Stimulated activated CD8-positive, alpha-beta memory T cell treated with anti-CD3 and anti-CD28 coated beads, Interleukin-7, amount 100 ng/mL, for 1 hour (primary cell): ENCODE measurements at places on chromosomes 7 and 10.

DNA sequence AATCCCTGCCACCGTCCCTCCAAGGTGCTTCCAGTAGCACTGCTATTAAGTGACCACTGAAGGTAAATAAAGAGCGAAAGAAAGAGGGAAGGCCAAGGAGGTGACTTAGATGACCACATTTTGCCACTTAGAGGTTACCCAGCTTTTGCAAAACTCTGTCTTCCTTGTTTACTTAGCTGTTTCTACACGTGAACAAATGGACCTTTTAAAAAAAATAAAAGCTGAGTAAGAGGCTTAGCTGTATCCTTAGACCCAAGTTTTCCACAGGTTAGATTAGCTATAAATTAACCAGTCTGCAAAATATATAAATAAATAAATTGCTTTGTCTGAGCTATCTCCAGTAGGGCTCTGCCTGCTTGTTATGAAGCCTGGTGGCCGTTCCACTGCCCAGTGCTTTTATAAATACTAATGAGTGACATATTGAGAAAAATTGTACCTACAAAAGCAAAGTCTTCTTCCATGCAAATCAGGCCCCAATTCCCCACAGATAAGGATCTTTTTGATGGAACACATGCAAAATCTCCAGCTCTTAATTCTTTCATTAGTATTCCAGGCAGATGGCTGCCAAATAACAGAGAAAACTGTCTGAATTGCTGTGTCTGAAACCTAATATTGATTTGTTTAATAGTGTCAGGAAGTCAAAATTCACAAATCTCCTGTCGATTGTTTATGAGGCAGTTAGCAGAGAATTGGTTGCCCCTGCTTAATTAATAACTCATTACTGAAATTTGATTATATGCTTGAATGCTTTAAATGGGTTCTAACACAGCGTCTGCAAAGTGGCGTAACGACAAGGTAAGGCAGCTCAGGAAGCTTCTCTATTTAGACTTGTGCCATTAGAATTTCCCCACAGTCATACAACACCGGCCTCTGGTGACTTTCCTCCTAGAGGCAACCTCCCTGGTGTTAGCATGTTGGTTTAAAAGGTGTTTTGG, 176.7 kb downstream of the EMX2 start:
- DNase-seq, result no peak

GRCh38 chr10:26555719-26556368, 117.7 kb downstream of the APBB1IP start:
- no peak for DNase-seq

DNA sequence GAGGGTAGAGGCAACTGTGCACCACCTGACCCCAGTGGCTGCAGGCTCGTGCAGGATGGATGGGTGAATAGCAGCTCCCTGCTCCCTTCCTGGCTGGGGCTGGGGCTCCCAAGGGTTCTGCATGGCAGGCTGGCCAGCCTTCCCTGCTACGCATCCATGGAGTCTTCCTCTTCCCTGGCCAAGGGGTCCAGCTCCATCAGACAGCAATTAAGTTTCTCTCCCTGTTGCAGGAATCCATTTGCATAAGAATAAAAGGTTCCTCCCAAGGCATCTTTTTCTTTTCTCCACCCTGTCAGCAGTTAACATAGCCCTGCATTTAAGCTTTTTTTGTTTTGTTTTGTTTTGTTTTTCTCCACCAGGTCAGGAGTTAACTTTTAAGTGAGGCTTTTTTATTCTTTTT, 10.0 kb upstream of the CPA2 start:
- no peak for DNase-seq

DNA sequence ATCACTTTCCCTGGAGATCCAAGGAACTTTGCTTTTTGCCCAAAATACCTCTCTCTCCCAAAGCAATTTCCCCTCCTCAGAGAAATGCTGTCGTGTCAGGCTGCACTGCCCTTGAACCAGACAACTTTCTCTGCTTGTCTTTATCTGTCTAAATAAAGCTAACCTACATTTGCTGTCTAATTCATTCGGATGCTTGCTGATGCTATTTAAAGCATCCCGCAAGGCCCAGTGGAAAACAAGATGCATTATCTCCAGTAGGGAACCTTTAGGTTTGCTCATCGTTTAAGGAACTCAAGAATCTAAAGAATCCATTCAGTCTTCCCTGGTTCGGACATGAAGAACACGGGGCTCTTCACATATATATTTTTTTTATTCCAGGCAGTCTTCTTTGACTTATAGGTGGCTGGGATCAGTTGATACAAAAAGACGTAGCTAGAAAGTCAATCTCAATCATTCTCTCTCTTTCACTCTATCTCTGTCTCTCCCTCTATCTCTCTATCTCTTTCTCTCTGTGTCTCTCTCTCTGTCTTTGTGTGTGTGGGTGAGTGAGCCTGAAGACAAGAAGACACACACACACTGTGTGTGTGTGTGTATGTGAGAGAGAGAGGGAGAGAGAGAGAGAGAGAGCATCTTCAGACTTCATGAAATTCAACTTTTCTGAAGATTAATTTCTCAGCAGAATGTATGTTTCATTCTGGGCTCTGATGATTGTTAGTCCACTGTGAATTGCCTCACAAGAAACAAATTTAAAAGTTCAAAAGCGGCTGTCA, 92.8 kb upstream of the MKLN1 start:
- no peak for DNase-seq

- no peak for DNase-seq
Observed at GRCh38 chr10:61971003-61971325, 69.5 kb downstream of the ARID5B start.

DNA sequence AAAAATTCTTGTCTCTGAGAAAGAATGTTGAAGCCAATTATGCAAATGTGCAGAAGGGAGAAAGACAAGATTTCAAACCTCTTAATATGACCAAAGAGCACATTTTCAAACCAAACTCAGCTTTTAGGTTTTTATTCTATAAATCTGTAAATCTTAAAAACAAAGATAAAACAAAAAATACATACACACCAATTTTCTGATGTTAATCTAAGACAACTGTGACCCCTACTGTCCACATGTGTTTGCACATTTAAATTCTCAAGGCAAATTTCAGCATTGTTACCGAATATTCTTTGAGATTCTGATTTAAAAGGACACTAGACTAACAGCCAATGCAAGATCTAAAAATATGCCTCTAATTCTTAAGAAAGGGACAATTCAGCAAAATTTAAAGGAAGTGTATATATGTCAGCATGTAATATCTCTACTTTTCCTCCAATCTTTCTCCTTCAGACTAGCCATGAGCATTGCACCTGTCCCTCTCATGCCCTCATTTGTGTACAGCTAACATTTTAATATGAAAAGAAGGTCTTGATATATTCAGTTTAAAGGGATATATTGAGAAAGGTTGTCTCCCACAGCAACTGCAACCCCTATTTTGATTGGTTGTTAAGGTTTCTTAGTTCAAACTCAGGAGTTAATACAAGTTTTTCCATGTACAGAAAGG, 417.9 kb downstream of the IPMK start:
- DNase-seq, result no peak

GRCh38 chr10:77965294-77965693, 38.7 kb upstream of the DLG5 start:
- DNase-seq, result no peak

GRCh38 chr10:92490387-92490786, 83.5 kb downstream of the IDE start:
- DNase-seq, result no peak

DNA sequence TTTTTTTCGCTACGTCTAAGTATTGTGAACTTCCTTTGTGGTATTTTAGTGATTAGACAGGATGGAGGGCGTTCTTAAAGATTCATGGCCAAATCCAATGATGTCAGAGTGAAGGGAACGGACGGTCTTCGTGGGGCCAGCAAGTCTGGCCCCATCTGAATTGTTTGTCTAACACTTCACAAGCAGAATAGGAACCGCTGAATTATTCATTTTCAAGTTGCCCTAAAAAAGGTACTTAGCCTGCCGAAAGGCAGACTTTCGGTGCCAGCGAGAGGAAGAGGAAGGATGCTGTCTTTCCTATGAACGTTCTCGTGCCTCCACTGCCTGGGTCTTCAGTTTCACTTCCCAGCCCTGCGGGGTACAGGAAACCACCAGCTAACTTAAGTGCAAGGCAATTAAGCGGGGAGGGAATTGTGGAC, 145.7 kb upstream of the SH2B2 start:
- DNase-seq, result no peak

- no peak for DNase-seq
Observed at GRCh38 chr7:151514461-151515275, 5.0 kb downstream of the RHEB start.

- no peak for DNase-seq
Observed at GRCh38 chr10:33345236-33345635, 10.8 kb upstream of the NRP1 start.

- no peak for DNase-seq
Observed at GRCh38 chr10:32956365-32957197, 1.4 kb downstream of the ITGB1 start.

- DNase-seq, result no peak
Observed at GRCh38 chr10:93138113-93138870, 64.6 kb downstream of the CYP26A1 start.

GRCh38 chr7:46389146-46389545, 468.1 kb upstream of the IGFBP3 start:
- DNase-seq, result no peak

- DNase-seq, result no peak
Observed at GRCh38 chr7:85115862-85116261, 71.0 kb downstream of the SEMA3D start.

DNA sequence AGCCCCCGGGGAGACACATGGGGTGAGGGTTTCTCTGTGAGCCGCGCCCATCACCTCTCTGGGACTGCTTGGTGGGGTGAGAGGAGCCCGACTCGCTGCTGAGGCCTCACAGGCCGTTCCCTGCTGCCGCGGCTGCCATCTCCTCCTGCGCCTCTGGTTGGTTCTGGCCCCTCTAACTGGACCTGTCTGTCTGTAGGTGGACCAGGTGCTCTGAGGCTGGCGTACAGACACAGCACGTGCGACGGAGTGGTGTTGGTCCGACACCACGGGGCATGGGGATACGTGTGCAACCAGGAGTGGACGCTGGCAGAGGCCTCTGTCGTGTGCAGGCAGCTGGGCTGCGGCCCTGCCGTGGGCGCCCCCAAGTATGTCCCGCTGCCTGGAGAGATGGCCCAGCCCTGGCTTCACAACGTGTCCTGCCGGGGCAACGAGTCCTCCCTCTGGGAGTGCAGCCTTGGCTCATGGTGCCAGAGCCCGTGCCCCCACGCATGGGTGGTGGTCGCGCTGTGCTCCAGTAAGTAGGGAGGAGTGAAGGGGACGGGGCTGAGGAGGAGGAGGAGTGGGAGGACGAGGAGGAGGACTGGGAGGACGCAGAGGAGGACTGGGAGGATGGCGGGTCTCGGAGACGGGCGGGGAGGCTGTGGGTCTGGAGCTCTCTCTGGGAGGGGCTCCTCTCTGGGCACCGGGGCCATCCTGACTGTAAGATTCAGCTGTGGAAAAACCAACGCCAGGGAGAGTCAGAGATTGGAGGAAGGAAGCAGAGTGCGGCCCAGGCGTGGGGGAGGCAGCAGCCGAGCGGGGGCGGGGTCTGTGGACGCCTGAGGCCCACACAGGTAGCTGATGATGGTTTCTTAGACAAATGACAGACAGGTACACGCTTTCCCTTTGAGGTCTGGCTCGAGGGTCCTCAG, 2.6 kb downstream of the SCART1 start:
- no peak for DNase-seq

DNA sequence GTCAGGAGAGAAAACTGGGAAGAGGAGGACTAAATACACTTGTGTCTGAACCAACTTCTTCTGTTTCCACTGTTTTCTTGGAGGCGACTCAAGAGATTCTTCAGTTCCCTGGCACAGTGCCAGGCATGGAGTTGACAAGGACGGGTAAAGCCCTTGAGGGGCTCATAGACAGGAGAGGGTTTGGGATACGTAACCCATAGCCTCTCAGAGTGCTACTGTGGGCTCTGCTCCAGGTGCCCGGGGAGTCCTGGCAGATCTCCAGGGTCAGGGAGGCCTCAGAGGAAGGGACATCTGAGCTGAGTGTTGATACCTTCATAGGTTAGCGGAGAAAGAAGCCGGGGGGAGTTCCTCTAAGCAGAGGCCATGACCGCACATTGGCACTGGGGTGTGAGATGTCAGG, 42.0 kb downstream of the GALNT17 start:
- no peak for DNase-seq

DNA sequence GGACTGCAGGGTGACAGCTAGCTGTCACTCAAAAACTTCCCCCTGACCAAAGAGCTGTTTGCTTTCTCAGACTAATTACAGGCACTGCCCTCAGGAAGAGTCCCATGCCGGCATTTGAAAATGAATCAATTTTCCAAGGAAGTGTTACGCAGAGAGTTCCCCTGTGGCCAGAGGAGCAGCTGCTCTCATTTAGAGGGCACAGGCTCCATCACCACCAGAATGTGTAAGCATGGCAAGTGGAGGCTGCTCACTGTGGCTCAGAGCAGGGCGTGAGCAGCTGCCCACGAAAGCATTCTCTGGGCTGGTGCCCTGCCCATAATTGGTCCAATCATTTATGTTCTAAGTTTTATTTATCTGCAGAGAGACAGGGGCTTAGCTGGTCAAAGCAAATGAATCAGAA, 202.2 kb downstream of the RAMP3 start:
- DNase-seq, result no peak

DNA sequence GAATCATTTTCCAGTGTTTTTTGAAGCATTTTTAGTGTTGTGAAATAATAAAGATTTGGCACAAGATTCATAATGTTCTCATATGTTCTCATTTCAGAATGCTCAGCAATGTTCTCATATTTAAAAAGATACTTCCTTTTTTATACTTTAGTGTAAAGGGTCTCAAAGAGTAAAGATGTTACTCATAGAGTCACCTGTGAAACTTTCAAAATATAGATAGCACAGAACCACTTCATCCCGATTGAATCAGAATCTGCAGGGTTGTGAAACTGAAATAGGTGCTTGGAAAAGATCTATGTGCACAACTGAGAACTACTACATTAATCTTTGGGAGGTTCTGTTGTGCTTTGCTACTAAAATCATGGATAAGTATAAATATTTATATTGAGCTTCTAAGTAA, 144.7 kb downstream of the MDFIC start:
- DNase-seq, result no peak

DNA sequence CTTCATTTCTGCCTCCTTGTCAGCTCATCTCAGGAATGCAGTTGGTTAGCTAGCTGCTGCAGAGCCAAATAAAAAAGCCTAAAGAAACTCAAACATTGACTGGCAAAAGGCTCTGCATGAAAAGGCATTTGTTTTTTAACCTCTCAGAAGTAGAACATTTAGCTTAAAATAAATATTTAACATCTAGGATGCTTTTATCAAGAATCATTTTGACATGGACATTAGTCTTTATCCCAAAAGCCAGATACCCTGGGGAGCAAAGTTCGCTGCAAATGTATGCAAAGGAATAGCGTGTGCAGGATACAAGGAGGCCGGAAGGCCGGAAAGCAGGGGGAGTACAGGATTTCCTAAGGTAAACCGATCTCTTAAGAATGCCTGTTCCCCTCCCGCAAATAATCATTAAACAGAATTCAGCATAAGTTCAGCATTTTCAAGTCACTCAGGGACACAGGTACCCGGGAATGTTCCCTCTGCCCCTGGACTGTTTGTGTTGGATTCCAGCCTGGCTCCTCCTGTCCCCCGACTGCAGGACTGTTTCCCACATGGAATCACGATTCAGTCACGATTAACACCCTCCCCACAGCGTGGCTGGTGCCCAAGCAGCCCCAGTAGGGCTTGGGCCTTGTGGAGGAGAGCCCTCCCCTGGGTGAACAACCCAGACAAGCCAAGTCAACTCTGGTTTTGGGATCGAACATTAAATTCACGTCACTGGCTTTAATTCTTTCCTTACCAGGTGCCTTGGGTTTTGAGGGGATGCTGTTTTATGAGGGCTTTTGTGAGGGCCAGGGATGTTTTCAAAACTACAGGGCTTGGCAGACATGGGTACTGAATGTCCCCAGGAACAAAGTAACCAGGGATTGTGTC, 97.8 kb downstream of the HIPK2 start:
- no peak for DNase-seq

- no peak for DNase-seq
Observed at GRCh38 chr7:15603124-15603523, 41.3 kb upstream of the AGMO start.
